Activated effector memory CD4-positive, alpha-beta T cell treated with anti-CD3 and anti-CD28 coated beads, Interleukin-2, amount 50 U/mL, for 16 hours (primary cell): ENCODE measurements at places on chromosomes 11 and 22.

- no peak for DNase-seq
Observed at GRCh38 chr11:45264839-45265515, 21.2 kb downstream of the SYT13 start.

- no peak for DNase-seq
Observed at GRCh38 chr11:126646701-126647557, 291.4 kb downstream of the ST3GAL4 start.

DNA sequence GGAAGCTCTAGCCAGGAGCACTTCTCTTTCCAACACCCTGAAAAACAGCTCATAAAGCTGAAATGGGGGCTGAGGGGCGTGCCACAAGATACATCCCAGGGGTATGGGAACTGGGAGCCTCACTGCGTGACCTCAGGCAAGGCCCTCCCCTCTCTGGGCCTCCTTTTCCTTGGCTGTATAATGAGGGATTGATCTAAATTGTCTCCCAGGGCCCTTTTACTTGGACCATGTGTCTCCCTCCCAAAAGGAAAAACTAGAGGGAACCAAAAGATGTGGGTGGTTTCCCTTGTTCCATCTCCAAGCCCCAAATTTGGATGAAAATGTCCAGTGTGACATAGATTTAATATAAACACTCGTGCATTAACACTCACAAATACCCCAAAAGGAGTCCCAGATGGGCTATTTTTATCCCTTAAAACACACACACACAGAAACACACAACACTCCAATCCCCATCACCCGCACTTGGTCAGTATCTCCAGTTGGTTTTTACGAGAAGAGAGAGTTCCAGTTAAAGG, 25.9 kb upstream of the SMTN start:
- DNase-seq = no peak

- DNase-seq = no peak
Observed at GRCh38 chr11:117426941-117427340, 99.3 kb downstream of the CEP164 start.

- no peak for DNase-seq
Observed at GRCh38 chr11:1157645-1158591, at the start of gene MUC5AC. Gene MUC5AC (plus strand): TSS chr11:1157953. CDS start chr11:1158000, 47 bp downstream.

DNA sequence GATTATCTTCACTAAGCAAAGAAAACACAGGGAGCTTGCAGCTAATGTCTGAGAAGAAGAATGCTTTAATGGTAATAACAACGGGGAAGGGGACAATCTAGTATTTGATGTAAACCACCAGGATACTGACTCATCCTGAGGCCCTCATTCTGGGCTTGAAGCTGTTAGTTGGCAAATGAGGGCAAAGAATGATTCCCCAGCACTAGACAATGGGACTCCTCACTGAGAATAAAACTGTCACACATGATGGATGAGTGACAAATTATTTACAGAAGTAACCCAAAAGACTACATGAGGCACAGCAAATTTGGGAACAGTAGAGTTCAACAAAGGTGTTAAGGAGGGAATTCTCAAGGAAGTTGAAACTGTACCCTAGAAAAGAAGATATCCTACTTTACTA, 76.3 kb downstream of the FAM168A start:
- no peak for DNase-seq

GRCh38 chr11:100203789-100204188, 483.3 kb upstream of the ARHGAP42 start:
- no peak for DNase-seq

GRCh38 chr22:49218142-49218541, 609.5 kb downstream of the BRD1 start:
- DNase-seq = no peak

GRCh38 chr22:24137595-24137994, 43.7 kb upstream of the SUSD2 start:
- no peak for DNase-seq

DNA sequence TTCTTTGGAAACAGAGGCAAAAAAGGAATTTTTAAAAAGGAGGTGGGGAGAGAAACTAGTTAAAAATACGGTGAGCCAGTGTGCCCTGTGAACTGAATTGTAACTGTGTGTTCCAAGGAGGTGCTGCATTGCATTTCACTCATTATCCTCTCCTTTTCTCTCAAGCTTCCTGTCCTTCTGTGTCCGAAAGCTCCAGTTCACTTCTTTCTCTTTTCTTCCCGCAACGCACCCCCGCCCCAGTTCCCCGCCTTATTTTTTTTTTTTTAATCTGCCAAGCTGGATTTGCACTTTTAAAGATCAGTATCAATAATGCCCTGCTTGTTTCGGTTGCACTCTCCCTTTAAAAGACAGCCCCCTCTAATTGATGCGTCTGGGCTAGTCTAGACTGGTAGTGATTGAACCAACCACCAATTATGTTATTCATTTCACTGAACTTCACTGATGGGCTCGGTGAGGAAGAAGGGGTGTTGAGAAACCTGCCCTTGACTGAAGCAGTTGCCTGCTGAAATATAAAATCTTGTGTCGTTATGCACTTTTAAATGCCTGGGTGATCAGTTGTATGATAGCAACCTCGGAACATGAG, 18.5 kb downstream of the BLID start:
- no peak for DNase-seq

GRCh38 chr22:23910496-23911190, 16.5 kb downstream of the MIF start:
- DNase-seq = no peak

DNA sequence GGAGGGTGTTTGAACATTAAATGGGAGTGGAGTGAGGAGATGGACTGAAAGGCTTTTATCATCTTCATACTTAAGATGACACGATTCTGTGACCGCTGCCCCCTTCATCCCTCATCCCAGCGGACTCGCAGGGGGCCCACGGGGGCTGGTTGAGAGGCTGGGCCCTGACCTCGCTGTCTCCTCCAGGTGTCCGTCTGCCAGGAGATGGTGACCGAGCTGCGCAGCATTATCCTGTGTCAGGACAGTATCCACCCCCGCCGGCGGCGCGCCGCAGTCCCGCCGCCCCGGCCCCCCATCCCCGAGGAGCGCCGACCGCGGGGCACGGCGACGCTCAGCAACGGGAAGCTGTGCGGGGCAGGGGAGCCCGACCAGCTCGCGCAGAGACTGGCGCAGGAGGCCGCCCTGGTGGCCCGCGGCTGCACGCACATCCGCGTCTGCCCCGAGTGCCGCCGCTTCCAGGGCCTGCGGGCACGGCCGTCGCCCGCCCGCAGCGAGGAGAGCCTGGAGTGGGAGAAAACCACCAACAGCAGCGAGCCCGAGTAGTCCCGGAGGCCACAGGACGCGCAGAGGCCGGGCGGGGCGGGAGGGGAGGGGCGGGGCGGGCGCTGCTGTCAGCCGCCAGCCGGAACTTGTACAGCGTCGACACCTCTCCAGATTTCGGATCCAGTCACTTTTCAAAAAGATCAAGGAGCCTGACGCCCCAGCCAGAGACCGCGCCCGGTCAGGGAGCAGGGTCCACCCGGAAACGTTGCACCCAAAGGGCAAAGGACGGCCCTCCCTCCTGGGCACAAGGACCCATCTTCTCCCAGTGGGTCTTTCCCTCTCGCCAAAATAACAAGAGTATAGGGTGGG, 38.0 kb upstream of the TBCEL start:
- DNase-seq = peak; percentile 67

DNA sequence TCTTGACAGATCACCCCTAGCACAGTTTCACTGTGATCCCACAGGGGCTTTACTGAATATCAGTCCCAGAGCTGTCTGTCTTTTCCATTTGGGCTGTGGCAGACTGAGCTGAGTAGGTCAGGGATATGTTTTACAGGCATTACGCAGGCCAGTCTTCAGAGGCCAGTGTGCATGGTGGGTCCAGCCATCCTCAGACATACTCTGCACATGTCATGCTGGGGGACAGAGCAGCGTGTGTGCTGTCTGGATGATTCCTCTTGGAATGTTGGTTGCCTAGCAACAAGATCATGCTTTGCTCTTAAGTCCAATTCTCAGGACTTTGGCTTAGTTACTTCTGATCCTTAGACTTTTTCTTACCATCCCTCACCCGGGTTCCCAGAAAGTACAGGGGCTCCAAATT, 736.5 kb downstream of the DLG2 start:
- DNase-seq = no peak

DNA sequence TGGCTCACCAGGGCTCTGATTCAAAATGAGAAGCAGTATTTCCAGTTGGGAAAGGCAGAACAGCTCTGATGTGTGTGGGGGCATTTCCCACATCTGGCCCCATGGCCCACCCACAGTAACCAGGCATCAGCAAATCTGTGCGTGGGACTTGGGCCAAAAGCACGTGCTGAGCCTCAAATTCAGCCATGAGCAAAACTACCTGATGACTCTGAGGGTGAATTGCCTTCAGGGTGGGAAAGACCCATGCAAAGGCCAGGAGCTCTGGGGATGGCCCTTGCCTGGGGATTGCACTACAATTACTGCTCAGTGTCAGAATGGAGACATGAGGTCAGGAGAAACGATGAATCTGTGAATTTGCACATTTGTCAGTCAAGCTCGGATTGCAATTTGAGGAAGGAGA, 20.9 kb downstream of the TP53AIP1 start:
- no peak for DNase-seq

GRCh38 chr11:57476757-57477506, 16.6 kb downstream of the RTN4RL2 start:
- peak; percentile 69 for DNase-seq

- DNase-seq = no peak
Observed at GRCh38 chr11:19874266-19874665, 161.6 kb downstream of the NAV2 start.

- DNase-seq = no peak
Observed at GRCh38 chr11:21896216-21896615, 296.7 kb upstream of the ANO5 start.

GRCh38 chr11:34621876-34622275, 983 bp downstream of the EHF start:
- no peak for DNase-seq

- DNase-seq = peak; percentile 57
Observed at GRCh38 chr11:69657911-69658625, 17.1 kb downstream of the LTO1 start.

- DNase-seq = peak; percentile 21
Observed at GRCh38 chr11:69199583-69200315, 44.0 kb downstream of the SMIM38 start.

DNA sequence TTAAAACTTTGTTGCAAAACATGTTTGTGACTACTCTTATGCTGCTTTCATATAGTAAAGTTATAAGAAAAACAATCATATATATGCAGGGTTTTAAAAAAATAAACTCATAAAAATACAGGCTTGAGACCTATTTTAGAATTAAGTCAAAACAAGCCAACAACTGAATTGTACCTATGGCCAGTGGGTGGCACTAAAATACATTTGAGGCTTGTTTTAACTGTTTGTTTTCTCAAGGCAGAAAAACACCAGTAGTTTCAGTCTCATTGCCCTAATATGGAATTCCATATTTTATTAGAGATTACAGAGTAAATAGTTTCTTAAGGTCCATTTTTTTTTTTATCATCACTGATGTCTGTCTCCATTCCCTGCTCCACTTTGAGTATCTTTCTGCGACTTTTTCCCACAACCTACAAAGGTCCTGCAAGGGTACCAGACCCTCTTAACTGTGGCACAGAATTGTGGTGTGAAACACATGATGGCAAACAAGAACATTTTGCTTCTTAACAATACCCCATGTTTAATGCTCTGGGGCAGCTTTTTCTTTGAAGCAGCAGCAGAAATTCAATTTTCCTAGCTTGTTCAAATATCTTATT, 8.5 kb upstream of the CCDC89 start:
- no peak for DNase-seq

- DNase-seq = no peak
Observed at GRCh38 chr11:932435-932834, 6.8 kb downstream of the AP2A2 start.

- no peak for DNase-seq
Observed at GRCh38 chr11:7480113-7480512, 5.2 kb upstream of the OLFML1 start.

- DNase-seq = no peak
Observed at GRCh38 chr11:75422248-75423231, 10.5 kb downstream of the KLHL35 start.

DNA sequence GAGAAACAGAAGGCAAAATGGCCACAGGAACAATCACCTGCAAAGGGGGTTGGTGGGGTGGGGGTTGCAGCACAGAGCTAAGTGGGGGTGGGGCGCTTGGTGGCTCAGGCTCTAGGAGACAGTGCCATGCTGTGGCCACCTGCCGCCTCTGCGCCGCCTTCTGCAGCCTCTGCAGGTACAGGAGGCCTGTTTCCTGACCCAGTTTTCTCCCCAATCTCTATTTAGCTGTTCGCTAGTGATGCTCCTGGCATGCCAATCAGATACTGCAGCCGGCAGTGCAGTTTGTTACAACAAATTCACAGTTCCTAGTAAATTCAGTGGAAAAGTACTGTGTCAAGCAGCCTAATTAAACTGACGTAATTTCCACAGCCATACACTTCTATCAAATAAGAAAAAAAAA, 106.4 kb downstream of the SERGEF start:
- no peak for DNase-seq

DNA sequence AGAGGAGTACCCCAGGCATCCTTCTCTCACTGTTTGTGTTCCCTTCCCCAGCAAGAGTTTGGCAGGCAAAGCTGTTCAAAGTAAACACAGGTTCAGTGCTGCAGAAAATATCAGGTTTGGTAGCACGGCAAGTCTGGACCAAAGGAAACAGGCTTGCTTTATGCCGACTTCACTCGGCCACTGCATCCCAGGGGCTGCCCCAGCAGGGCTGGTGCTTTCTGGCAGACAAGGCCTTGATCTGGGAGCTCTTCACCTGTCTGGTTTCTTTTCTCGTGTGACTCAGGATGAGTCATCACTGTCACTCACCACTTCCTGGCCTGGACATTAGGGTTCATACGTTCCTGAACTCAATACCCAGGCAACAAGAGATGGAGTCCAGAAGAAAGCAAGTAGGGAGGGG, 52.6 kb upstream of the NAV2 start:
- DNase-seq = peak; percentile 69

DNA sequence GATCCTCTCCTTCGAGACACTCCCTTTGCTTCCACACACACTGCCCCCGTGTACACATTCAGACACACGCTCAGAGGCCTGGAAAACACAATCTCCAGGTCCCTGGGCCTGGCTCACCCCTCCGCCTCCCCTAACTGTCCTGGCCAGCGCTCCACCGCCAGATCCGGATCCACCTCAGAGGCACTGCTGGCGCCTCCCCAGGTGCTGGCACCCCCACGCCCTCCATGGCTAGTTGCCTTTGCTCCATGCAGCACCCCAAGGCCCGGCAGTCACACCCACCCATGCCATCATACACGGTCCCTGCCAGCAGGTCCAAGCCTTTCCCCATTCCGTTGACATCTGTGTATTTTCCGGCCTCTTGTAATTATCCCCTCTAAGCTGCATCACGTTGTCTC, 11.1 kb downstream of the SPTBN2 start:
- DNase-seq = no peak

DNA sequence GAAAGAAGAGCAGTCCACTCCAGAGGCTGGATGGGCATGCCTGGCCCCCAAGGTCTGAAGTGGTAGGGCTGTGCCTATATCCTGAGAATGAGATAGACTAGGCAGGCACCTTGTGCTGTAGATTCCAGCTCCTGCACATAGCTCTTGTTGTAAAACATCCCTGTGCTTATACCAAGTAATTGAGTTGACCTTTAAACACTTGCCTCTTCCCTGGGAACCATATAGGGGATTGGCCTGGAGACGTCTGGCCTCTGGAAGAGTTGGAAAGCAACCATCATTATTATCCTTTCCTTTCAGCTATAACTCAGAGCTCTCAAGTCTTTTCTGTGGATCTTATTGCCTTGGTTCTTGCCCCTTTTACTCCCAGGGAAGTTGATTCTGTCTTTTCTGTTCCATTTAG, 15.1 kb downstream of the LIMK2 start:
- no peak for DNase-seq

- DNase-seq = no peak
Observed at GRCh38 chr11:109818290-109818689, 274.9 kb upstream of the ZC3H12C start.

- DNase-seq = no peak
Observed at GRCh38 chr11:33376331-33377310, 119.4 kb downstream of the HIPK3 start.

- DNase-seq = no peak
Observed at GRCh38 chr22:26974914-26975803, 317.8 kb downstream of the MIAT start.
